Amniotic epithelial cell (primary cell): ENCODE measurements at places on chromosomes 7 and 10.

GRCh38 chr7:40531956-40532355, 397.2 kb downstream of the SUGCT start:
- no peak for DNase-seq

DNA sequence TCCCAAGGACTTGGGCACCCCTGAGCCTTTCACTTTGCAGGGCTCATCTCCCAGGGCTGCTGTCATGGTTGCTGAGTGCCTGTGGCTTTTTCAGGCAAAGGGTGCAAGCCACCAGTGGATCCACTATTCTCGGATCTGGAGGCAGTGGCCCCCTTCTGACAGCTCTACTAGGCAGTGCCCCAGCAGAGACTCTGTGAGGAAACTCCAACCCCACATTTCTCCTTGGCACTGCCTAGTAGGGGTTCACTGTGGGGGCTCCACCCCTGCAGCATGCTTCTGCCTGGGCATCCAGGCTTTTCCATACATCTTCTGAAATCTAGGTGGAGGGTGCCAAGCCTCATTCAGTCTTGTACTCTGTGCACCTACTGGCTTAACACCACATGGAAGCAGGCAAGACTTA, 675.0 kb upstream of the MBL2 start:
- DNase-seq: no peak

DNA sequence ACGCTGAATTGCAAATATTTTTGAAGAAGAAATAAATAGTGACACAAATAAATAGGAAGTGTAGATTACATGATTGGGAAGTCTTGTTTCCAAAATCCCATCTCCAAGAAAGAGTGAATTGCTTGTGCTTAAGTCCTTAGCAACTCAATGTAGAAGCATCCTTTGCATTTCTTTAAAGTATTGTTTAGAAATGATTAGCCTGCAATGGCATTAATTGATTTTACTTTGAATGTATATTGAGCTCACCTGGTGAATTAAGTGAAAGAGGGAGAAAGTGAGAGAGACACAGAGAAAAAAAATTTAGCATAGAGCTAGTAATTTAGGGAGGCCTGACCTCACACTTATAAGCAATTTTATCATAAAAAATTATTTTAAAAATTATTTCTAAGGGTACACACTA, 49.0 kb upstream of the PCLO start:
- no peak for DNase-seq

GRCh38 chr7:71661671-71662224, 529.8 kb downstream of the GALNT17 start:
- no peak for DNase-seq

- DNase-seq: no peak
Measured at GRCh38 chr10:74705358-74705980, 120.9 kb upstream of the KAT6B start.

DNA sequence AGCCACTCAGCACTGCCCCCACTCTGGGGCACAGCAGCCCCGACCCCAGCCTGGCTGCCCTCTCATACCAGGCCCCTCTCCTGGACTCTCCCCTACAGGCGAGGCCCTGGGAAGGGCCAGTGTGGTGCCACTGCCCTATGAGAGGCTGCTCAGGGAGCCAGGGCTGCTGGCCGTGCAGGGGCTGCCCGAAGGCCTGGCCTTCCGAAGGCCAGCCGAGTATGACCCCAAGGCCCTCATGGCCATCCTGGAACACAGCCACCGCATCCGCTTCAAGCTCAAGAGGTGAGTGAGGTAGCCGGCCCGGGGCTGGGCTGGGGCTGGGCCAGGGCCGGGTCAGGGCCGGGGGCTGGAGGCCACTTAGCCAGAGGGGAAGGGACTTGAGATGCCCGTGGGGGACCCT, 64.3 kb downstream of the GTF2IRD1 start:
- DNase-seq: no peak

- no peak for DNase-seq
Measured at GRCh38 chr7:6500691-6501090, 50.6 kb downstream of the GRID2IP start.

GRCh38 chr7:50151001-50151400, 58.0 kb upstream of the ZPBP start:
- DNase-seq: no peak

DNA sequence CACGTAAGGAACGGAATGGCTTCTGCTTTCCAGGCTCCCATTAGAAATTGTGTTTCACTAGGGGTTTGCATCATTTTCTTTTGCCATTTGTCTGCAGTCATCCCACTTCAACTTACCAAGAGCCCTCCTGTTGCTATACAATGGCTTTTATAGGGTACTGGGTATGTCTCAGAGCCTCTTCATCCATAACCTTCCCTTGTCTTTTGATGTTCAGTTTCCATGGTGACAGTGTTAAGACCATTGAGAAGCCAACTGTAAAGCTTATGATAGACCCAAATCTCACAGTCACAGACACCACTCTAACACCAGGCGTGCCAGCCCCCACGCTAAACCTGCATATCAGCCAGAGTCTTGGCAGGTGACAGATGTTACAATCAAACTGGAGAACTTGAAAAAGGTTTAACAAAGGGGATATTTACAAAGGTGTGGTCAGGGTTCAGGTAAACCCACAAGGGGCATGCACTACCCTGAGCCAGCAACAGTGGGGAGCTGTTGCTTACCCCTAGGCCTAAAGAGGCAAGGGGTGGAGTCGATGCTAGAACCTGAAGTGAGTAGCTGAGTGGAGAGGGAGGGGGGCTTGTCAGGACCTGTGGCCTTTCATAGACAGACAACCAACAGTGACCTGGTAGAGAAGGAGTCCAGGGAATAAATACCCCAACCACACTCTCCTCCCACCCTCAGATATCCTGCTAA, 53.2 kb upstream of the ABLIM1 start:
- no peak for DNase-seq

- no peak for DNase-seq
Measured at GRCh38 chr7:128021366-128021765, 9.9 kb downstream of the LRRC4 start.
